ENCODE measurements at places on chromosomes 12 and 14.

DNA sequence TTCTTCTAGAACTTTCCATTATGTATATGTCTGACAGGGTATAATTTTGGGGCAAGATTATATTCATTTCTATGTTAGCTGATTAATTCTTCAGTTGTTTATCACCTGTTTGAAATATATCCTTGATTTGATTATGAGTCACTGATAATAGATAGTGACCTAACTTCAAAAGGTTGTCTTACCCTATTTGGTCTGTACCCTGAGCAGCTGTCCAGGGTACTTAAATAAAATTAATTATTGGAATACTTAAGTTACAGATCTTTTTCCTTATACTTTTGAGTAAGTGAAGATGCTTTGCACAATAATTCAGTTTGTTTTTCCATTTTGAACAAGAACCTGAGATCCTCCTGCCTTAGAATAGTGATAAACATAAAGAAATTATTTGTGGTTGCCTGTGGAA lies 13.2 kb upstream of the NPAS3 start:
- DNase-seq: no peak

DNA sequence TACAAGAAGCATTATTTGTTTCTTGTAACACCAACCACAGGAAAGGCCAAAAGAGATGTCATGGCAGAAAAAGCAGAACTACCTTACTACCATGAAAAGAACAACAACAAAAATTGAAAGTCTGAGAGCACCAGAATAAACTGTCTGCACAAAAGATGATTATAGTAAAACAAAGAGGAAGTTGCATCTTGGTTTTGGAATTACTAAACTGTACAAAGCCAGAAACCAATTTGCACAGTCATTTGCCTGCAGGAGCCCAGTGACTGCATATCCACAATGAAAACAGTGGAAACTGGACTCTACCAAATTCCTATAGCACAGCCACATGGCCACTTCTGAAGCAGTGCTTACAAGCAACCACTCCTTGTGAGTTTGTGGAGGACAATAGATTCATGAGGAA lies 276.2 kb downstream of the SSPN start:
- DNase-seq: no peak

- DNase-seq: no peak
These were observed 116.8 kb upstream of the NAP1L1 start for GRCh38 chr12:76201316-76201715.

DNA sequence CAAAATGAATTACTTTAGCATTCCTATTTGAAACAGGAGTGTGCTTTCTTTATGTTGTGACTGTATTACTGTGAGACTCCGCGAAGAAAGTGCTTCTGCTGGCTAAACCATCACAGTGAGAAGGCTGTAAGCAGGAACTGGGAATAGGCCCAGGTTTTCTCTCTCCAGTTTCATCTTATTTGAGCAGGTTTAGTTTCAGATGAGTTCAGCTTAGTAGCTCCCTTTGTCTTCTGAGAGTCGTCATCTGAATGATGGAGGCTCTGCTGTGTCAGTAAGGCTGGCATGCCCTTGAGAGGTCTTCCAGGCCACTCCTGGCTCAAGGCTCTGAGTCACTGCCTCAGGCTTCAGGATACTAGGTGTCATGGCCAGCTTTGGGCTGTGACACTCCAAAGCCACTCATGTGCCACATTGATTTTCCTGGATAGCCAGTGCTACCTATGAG lies 205.6 kb upstream of the RGS6 start:
- no peak for DNase-seq

DNA sequence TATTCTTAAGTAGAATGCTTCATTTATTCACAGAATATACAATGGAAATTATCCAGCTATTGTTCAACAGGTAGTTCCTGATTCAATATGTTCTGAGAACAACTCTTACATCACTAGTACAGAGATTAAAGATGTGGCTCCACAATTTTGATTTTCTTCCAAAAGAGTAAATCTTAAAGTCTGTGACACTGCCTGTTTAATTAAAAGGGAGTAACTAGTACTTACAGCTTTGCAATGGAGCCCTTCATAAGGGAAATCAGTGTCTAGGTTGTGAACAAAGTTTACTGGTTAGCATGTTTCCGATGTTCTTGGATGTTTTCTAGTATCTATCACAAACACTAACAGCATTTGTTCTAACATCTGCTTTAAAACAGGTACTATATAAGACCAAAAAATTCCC lies 30.8 kb downstream of the MIA2 start:
- DNase-seq: no peak

DNA sequence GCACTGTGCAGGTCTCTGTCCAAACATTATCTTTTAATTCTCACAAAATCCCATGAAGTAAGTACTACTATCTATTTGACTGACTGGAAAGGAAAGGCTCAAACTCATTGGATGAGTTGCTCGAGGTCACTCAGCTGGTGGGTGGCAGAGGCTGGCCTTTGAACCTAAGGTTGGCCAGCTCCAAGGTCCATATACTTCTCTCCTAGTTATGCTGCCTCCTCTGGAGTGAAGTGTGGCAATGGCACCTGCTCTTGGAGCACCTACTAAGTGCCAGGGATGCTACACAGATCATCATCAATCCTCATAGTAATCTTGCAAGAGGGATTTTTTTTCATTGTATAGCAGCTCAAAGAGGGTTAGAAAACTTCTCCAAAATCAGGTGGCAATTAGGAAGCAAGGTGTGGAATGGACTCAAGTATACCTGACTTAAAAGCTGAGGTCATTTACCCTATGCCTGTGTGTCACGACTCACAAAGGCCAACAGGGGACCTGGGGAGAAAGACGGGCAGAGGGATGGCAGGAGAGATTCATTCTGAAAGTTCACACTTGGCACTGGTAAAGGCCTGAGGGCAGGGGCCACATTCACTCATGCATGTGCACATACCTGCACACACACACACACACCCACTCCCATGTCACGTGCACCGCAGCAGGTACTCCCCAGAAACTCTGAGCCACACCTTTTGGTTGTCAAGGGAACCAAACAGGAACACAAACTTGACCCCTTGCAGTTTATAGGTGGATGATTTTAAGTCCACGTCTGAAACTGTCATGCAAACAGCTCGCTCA lies 146.4 kb downstream of the FOXN3 start:
- DNase-seq: no peak

Data from NCI-H1105 treated with DMSO at 0.1 percent for 48 hours (cell line).